ENCODE measurements at places on chromosomes 1 and 21.
A peak's percentile ranks its signal among the peaks of the same experiment; 100 is the strongest.

DNA sequence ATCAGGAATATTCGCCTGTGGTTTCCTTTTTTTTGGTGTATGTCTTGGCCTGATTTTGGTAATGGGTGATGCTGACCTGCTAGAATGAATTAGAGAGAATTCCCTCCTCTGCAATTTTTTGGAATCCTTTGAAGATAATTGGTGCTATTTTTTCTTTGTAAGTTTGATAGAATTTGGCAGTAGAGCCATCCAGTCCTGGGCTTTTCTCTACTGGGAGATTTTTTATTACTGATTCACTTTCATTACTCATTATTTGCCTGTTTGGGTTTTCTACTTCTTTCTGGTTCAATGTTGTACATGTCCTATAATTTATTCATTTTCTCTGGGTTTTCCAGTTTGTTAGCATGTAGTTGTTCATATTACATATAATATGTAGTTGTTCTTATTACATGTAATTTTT lies 48.7 kb downstream of the NTMT2 start:
- no peak for DNase-seq

- no peak for DNase-seq
These were observed 3.9 kb downstream of the PFDN2 start for GRCh38 chr1:161113915-161114314.

GRCh38 chr1:97758541-97759057 lies 162.2 kb downstream of the DPYD start:
- DNase-seq: peak; percentile 27

GRCh38 chr1:21143752-21144151 lies 32.9 kb downstream of the EIF4G3 start:
- no peak for DNase-seq

- peak; percentile 73 for DNase-seq
These were observed 15.4 kb downstream of the LMNA start for GRCh38 chr1:156129687-156130577.

- DNase-seq: no peak
These were observed 89.6 kb downstream of the UBIAD1 start for GRCh38 chr1:11362547-11363021.

DNA sequence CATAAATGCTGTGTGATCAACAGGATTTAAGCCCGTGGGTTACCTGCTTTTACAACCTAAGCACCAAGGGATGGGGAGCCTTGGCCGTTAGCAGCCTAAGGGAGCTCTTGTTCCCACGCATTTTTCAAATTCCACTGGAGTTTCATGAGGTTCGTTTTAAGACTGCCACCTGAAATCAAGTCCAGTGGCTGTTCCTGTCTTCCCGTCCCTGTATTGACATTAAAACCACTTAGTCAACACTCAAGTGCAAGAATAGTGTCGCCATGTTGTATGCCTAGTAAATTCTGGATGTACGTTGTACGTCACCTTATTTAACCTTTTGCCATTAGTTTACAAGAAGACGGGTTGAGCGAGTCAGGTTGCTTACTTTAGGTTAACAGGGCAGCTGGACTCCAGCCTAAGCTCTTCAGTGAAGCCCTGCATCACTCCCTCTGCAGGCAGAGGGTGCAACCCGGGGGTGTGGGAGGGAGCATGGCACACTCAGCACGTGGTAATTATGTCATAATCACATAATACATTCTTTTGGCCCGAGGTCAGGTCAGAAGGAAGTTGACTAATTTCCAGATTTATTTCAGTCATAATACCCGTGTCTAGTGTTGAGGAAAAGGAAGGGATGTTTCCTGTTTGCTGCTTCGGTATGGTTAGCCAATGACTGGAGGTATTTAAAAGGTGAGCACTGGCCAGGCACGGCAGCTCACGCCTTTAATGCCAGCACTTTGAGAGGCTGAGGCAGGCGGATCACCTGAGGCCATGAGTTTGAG lies 42.5 kb downstream of the CNST start:
- no peak for DNase-seq

DNA sequence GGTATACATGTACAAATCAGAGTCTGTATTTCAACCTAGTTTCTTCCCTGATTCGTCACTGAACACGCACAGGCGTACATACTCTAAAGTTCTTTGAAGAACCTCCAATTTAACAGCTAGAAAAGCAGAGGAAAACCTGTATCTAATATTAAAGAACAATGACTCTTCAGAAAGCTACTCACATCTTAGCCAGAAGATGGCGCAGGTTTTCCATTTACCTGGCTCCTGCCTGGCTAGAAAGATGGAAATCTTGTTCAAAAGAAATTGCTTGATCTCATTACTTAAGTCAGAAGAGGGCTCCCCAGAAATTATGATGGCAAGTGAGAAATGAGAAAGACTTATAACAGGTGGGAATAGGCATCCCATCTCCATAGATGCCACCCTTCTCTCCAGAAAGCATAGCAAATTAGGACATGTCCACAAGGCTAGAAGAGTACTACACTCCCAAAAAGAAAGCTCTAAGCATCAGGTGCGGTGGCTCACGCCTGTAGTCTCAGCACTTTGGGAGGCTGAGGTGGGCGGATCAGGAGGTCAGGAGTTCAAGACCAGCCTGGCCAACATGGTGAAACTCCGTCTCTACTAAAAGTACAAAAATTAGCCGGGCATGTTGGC lies 19.0 kb upstream of the L1TD1 start:
- DNase-seq: peak; percentile 34

DNA sequence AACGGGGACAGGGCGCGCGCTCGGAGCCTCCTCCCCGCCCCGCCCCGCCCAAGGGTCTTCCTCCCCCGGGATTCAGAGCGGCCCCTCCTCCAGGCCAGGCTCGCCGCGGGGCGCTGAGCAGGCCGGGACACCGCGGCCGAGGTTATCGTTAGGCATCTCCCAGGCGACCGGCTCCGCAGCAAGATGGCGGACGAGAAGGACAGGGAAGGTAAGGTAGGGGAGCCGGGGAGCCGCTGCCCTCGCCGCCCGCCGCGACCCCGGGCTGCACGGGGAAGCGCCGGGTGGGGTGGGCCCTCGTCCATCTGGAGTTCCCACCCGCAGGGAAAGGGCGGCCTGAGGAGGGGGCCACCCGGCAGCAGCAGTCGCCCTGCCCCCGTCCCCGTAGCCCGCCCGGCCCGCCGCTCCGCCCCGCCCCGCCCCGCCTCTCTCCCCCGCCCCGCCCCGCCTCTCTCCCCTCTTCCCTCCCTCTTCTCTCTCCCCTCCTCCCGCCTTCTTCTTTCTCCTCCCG lies 105.9 kb upstream of the HNRNPU start:
- DNase-seq: peak; percentile 81

DNA sequence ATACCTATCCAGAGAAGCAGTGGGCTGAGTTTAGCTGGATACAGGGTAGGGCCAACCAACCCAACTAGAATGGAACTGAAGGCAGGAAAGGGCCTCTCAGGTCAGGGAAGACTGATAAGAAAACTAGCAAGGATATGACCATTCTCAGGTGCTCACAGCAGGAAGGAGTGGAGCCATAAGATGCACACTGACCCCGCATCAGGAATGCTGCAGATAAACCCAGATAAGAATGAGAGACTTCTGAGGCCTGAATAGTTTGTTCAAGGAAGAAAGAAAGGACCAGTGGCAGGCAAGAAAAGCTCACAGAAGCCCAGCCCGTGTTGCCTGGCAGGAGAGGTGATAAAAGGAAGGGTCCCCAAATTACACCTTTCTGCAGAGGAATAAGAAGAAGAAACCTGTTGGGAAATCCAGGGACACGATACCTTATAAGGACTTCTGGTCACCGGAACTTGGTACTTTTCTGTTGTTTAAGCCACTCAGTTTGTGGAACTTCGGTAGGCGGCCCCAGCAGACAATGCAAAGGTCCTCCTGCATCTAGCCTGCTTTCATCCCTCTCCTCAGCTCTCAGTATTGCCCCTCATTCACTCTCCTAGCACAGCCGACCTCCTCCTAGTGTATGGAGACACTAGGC lies 58.9 kb downstream of the ATP1A1 start:
- no peak for DNase-seq

- peak; percentile 13 for DNase-seq
These were observed 63.9 kb downstream of the KCNK2 start for GRCh38 chr1:215146240-215146975.

GRCh38 chr1:31013187-31013864 lies 52.2 kb downstream of the PUM1 start:
- DNase-seq: no peak

- no peak for DNase-seq
These were observed 407.3 kb downstream of the SIPA1L2 start for GRCh38 chr1:232222614-232223013.

- DNase-seq: no peak
These were observed 10.2 kb downstream of the NFYC start for GRCh38 chr1:40701684-40702083.
